ENCODE measurements at places on chromosomes 7 and 10.

DNA sequence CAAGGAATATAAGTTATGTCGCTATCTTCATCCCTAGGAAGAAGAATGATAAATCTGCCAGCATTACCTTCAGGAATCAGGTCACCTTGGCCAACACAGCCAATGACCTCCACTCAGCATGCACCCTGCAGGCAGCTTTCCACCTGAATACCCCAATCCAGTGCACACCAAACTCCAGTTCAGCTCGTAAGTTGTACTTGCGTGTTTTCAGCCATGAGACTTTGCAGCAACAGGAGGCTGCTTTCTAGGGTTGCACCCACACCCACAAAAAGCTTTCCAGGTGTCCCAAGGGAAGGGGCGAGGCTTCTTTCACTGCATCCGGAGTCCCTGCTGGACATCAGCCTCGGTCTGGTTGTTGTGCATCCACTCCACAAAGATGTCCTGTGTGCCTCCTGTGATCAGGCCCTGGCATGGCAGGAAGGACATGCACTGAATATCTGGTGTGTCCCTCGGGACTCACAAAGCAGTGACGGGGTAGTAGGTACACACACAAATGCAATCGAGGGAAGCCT, 282.9 kb downstream of the GRID1 start:
- H3K27me3 ChIP-seq: peaks cover 23% of the 10 kb centered on the region
- H3K36me3 ChIP-seq: no peaks in the 10 kb centered on the region
- no peak overlapping the region for H3K4me3 ChIP-seq
- H3K27ac ChIP-seq: no peak overlapping the region
- peaks cover 12% of the 10 kb centered on the region for H3K4me1 ChIP-seq

DNA sequence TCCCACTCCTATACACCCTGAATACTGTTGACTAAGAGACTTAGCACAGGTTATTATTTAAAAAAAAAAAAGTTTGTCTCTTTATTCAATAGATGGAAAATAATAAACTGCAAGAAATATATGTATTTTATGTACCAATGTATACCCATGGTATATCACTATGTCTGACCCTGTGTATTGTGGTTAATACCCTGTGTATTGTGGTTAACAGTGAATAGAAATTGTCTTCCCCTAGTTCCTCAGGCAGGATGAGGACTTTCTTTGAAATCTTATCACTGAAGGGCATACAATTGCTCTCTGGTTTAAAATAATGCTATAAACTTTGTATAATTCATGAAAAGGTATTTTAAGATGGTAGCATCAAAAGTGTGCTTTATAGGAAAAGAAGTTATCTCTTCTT, 80.0 kb upstream of the TMEM106B start:
- H3K4me3 ChIP-seq: no peak overlapping the region
- peaks cover 3% of the 10 kb centered on the region for H3K27me3 ChIP-seq
- no peaks in the 10 kb centered on the region for H3K36me3 ChIP-seq
- no peak overlapping the region for H3K27ac ChIP-seq

GRCh38 chr10:436013-436697, 253.3 kb downstream of the DIP2C start:
- peaks cover 90% of the 10 kb centered on the region for H3K36me3 ChIP-seq
- H3K27me3 ChIP-seq: no peaks in the 10 kb centered on the region
- H3K4me3 ChIP-seq: no peak overlapping the region
- no peak overlapping the region for H3K27ac ChIP-seq

- H3K27ac ChIP-seq: no peak overlapping the region
- no peak overlapping the region for H3K4me3 ChIP-seq
- peaks cover 10% of the 10 kb centered on the region for H3K27me3 ChIP-seq
Observed at GRCh38 chr7:117654780-117655179, 175.0 kb downstream of the CFTR start.

DNA sequence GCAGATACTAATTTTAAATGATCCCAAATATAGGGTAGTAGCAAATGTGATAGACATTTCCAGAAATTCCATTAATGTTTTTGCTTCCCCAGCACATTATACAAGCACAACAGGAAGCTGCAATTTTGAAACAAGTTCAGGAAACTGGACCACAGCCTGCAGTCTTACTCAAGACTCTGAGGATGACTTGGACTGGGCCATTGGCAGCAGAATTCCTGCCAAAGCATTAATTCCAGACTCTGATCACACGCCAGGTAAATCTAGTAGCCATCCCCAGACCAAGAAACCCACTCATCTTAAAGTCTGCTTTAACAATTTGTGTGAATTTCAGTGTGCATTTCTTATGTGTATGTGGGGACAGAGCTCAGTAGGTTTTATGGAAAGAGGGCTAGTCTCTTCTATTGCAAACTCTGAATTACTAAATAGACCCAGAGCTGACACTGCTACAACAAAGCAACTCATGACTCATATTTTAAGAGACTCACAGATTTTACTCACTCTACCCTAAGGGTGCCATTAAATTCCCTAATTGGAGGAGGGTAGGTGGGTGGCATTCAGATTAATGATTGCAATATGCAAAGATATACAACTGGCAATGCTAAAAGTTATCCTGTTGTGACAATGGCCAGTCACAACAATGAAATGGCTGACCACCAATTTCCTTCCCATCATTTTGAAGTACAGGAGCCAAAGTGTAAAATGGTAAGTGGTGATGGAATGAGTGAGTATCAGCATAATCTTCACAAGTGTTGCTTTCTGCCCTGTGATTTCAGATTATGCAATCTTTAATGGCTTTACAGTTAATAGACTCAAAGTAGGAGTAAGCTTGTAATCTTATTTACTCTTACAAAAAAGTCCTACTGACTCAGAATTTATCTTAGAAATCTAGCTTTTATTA, 317.6 kb upstream of the PLXDC2 start:
- no peak for DNase-seq
- peaks cover 9% of the 10 kb centered on the region for H3K27me3 ChIP-seq
- H3K36me3 ChIP-seq: peaks cover 7% of the 10 kb centered on the region
- H3K4me3 ChIP-seq: no peak overlapping the region

GRCh38 chr10:3002304-3002703, 65.0 kb upstream of the PFKP start:
- no peak overlapping the region for H3K27ac ChIP-seq
- peaks cover 5% of the 10 kb centered on the region for H3K36me3 ChIP-seq
- H3K4me3 ChIP-seq: no peak overlapping the region
- peaks cover 6% of the 10 kb centered on the region for H3K27me3 ChIP-seq
- H3K4me1 ChIP-seq: peaks cover 16% of the 10 kb centered on the region
- DNase-seq: no peak

DNA sequence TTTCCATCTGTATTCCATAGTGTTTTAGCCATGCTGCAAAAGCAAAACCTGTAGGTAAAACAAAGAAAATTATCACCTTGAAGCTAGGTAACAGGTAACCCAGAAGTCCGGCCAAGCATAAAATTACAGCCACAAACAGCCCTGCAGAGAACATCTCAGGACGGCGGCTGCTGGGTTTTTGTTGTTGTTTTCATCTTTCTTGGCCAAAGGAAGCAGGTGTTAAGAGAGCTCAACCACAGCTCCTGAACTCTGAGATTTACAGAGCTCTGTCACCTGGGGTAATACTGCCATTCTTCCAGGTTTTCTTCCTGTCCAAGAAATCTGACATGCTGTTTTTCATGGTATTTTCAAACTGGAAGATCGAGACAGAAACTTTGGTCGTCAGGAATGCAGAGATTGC, 847 bp upstream of the SCIN start:
- peaks cover 74% of the 10 kb centered on the region for H3K27me3 ChIP-seq
- H3K36me3 ChIP-seq: no peaks in the 10 kb centered on the region
- no peak overlapping the region for H3K27ac ChIP-seq

- H3K4me3 ChIP-seq: no peak overlapping the region
- peak overlapping the region; percentile 54 for H3K27ac ChIP-seq
- H3K27me3 ChIP-seq: no peaks in the 10 kb centered on the region
- peaks cover 28% of the 10 kb centered on the region for H3K36me3 ChIP-seq
- H3K4me1 ChIP-seq: peaks cover 10% of the 10 kb centered on the region
Observed at GRCh38 chr7:76054123-76055120, 6.5 kb downstream of the MDH2 start.

GRCh38 chr10:127926455-127926854, 19.6 kb downstream of the PTPRE start:
- no peak overlapping the region for H3K4me3 ChIP-seq
- H3K27ac ChIP-seq: peak overlapping the region; percentile 52
- DNase-seq: no peak
- no peaks in the 10 kb centered on the region for H3K36me3 ChIP-seq

DNA sequence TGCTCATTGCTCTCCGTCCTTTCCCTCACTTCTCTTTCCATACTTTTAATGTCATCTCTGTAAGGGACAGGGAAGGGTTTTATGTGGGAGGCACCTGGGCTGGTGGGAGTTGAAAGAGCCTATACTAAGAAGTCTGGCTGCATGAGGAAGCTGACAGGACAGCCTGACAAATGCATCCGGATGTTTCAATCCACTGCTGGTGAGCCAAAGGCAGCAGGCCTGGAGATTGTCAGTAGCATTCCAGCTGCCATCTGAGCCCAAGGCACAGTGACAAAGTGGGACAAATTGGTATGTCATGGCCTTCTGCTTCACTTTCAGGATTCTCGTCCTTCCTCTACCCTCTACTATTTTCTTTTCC, 218.4 kb downstream of the STK31 start:
- no peak overlapping the region for H3K27ac ChIP-seq
- no peak for DNase-seq
- no peaks in the 10 kb centered on the region for H3K36me3 ChIP-seq
- H3K4me3 ChIP-seq: no peak overlapping the region
- H3K4me1 ChIP-seq: peaks cover 9% of the 10 kb centered on the region

- H3K36me3 ChIP-seq: peaks cover 58% of the 10 kb centered on the region
- no peaks in the 10 kb centered on the region for H3K4me1 ChIP-seq
- no peak for DNase-seq
Observed at GRCh38 chr10:52011118-52011517, 303.0 kb upstream of the DKK1 start.

GRCh38 chr7:7779888-7780287, 61.5 kb upstream of the RPA3 start:
- no peak overlapping the region for H3K4me3 ChIP-seq
- peaks cover under 1% of the 10 kb centered on the region for H3K4me1 ChIP-seq
- H3K36me3 ChIP-seq: no peaks in the 10 kb centered on the region

DNA sequence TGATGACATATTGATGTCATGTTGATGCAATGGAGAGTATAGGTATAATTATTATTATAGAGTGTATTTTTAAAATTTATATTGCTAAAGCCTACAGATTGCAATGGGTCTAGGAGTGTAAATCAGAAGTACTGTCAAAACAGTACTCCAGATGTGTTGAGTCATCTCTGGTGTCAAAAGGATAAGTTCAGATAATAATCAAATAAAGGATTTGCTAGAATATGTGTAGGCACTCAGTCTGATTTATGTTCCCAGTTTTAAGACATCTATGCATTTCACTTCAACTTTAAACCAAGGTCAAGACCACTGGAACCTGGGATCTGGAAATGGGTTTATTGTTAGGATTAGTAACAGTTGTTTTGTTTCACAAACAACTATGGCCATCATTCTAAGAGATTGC, 342.3 kb upstream of the BMPER start:
- DNase-seq: no peak
- peaks cover 4% of the 10 kb centered on the region for H3K4me1 ChIP-seq
- no peaks in the 10 kb centered on the region for H3K27me3 ChIP-seq
- no peak overlapping the region for H3K4me3 ChIP-seq

DNA sequence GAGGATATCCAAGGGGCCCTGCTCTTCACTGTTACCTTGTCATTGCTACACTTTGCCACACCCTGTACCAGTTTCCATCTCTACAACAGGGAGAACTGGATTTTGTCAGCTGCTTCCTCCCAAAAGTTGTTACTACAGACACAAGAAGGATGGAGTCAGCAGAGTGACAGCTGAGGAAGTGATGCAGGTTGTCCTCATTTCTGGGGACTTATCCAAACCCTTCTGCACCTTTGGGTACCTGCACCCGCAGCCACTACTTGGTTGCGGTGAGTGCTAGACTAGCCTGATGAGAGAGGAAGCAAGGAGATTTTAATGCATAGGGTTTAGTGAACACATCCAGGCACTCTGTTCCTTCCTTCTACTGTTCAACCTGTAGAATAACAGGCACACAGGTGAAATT, 281.0 kb downstream of the RPS24 start:
- H3K4me1 ChIP-seq: peaks cover 42% of the 10 kb centered on the region
- H3K27me3 ChIP-seq: peaks cover 5% of the 10 kb centered on the region
- peaks cover 6% of the 10 kb centered on the region for H3K36me3 ChIP-seq

GRCh38 chr10:50219646-50220045, 31.7 kb downstream of the ASAH2 start:
- peaks cover 6% of the 10 kb centered on the region for H3K27me3 ChIP-seq
- no peak overlapping the region for H3K27ac ChIP-seq
- H3K4me3 ChIP-seq: no peak overlapping the region
- H3K4me1 ChIP-seq: no peaks in the 10 kb centered on the region
- no peak for DNase-seq

DNA sequence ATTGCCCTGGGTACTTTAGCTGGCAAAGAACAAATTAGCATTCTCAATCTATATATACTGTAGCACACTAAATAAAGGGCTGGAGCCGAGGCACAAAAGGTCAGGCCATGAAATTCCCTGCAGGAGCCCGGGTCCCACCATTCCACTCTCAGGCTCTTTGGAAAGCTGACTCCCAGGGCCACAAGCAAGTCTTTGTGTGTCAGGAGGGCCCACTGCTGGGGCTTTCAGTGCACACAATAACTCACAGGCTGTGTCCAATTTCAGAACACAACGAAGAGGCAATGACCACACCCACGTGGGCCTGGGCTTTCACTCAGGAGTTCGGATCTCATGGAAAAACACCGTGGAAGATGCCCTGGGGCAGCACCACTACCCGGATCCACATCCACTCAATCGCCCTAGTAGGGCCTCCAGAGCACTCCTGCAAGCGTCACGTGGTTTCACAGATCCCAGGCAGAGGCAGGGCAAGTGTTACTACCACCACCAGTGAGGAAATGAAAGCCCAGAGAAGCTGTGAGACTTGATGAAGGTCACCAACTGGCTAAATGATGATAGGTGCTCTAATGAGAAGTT, 60.3 kb downstream of the COBL start:
- peaks cover 2% of the 10 kb centered on the region for H3K27me3 ChIP-seq
- peak overlapping the region; percentile 28 for H3K27ac ChIP-seq
- peaks cover 9% of the 10 kb centered on the region for H3K4me1 ChIP-seq
- H3K4me3 ChIP-seq: no peak overlapping the region

DNA sequence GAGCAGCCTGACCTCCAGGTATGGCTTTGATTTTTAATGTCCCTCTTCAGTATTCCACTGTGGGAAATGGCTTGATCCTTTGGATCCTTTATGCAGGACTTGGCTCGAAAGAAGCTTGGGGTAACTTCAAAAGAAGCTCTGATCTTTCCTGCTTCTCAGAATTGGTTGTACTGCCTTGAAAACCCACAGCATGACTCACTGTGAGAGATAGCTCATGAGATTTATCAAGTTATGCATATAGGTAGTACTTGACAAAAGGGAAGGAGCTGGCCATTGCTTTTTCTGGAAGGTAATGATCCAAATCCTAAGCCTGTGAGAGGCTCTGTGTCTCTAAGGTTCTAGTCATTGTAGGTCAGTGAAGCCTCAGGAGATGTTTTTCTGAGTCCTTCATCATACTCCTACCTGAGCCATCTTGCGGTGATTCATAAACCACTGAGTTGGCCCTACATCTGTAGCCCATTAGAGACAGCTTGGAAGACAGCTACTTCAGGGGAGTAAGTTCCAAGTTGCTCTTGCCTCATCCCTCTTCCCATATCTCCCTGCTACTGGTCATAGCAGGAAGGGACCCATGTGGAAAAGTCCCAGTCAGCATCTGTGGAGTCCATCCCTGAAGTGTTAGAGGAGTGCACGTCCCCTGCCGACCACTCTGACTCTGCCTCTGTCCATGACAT, 36.7 kb upstream of the NFKB2 start:
- H3K27ac ChIP-seq: no peak overlapping the region
- H3K27me3 ChIP-seq: no peaks in the 10 kb centered on the region
- H3K4me1 ChIP-seq: no peaks in the 10 kb centered on the region
- H3K4me3 ChIP-seq: no peak overlapping the region
